Osteoblast (primary cell): ENCODE measurements at places on chromosomes 1 and 21. TPM values are rescaled to one million over a fixed set of nuclear protein-coding genes. Genes with fewer than 3 reads are reported as not detected.

The PDC gene
- not detected in 2 replicates for total RNA-seq

The CRYAA gene
- total RNA-seq: not detected in 2 replicates

The FMO2 gene
- 2.7 and 2.9 TPM in 2 replicates for total RNA-seq

The TFF3 gene
- total RNA-seq: not detected in 2 replicates

The DNALI1 gene
- total RNA-seq: 6.5 and 7.2 TPM in 2 replicates

The KRTAP7-1 gene
- not detected in 2 replicates for total RNA-seq

The TINAGL1 gene
- 31.5 and 50.3 TPM in 2 replicates for total RNA-seq

The DNAJC28 gene
- total RNA-seq: 3.2 and 4.0 TPM in 2 replicates

The BEND5 gene
- total RNA-seq: 0.72 and 1.2 TPM in 2 replicates

The LENEP gene
- 0.88 TPM in 1 of 2 replicates, not detected in the other for total RNA-seq

The CFAP410 gene
- 14.5 and 15.0 TPM in 2 replicates for total RNA-seq

The SMCP gene
- total RNA-seq: not detected in 2 replicates

The CYP4A11 gene
- not detected in 2 replicates for total RNA-seq

The TBX19 gene
- total RNA-seq: 1.1 and 1.5 TPM in 2 replicates

The CHIT1 gene
- total RNA-seq: under 0.01 TPM in 1 of 2 replicates, not detected in the other

The CA14 gene
- not detected in 2 replicates for total RNA-seq

The ASCL5 gene
- not detected in 2 replicates for total RNA-seq

The CDKN2C gene
- total RNA-seq: 18.9 and 34.4 TPM in 2 replicates

The SELE gene
- total RNA-seq: not detected in 2 replicates

The DISP1 gene
- 4.3 and 4.4 TPM in 2 replicates for total RNA-seq

The ATP1A4 gene
- total RNA-seq: not detected in 2 replicates

The CITED4 gene
- 1.2 and 3.3 TPM in 2 replicates for total RNA-seq

The SLAMF1 gene
- not detected in 2 replicates for total RNA-seq

The ADGRB2 gene
- 5.8 and 7.4 TPM in 2 replicates for total RNA-seq

The NPHS2 gene
- not detected in 2 replicates for total RNA-seq

The KRTAP13-2 gene
- not detected in 2 replicates for total RNA-seq

The LYPD8 gene
- not detected in 2 replicates for total RNA-seq

The B3GALT5 gene
- total RNA-seq: under 0.01 TPM in 2 replicates
